Astrocyte of the spinal cord (primary cell): ENCODE measurements at places on chromosomes 5 and 9.

DNA sequence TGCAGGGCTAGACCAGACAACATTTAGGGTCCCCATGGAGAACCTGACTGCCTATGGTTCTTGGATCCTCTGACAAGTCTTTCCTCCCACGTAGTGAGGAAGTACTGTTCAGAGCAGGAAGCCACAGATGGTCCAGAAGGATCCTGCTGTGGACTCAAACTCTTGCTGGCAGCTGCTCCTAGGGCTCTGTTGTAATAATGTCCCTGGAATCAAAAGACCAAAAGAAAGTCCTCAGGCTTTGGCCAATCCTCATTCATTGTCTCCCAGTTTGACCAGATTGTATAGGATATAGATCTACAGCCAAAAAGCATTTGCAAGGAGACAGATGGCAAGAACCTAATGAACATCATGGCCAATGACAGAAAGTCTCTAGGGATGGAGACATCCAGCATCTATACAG is 53.9 kb downstream of the SEMA6A start:
- no peak for DNase-seq

DNA sequence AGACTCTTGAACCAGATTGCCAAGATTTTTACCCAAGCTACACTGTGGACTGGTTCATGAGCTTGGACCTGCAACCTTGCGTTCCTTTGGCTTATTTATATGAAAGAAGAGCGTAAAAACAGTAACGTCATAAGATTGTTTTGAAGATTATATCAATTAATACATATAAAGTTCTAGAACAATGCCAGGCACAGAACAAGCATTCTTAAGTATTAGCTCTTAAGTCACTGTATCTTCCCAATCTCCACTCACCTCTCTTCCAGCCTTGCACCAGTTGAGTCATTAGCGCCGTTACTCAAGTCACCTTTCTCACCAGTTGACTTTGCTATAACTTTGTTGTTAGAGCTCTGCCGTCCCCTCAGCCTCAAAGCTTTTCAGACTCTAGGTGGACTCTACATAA is 415.7 kb downstream of the PLK2 start:
- no peak for DNase-seq

- no peak for DNase-seq
Measured at GRCh38 chr9:98579700-98580099, 129.0 kb downstream of the GABBR2 start.

DNA sequence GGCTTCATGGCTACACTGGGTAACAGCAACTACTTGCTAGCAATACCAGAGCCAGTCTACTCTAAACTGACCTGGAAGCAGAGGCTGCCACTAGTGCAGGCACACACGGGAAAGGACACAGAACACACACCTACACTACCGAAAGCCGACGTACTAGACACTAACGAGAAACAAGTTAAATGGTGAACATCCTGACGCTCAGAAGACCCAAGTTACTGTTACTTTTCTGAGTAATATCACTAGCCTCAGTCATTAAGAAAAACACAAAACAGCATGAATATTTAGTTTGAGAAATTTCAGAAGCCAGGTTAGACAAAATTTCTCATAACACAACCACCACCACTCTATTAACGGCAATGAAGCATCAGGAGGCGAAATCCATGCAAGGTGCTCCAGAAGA is 44.5 kb downstream of the CAMSAP1 start:
- DNase-seq = no peak

DNA sequence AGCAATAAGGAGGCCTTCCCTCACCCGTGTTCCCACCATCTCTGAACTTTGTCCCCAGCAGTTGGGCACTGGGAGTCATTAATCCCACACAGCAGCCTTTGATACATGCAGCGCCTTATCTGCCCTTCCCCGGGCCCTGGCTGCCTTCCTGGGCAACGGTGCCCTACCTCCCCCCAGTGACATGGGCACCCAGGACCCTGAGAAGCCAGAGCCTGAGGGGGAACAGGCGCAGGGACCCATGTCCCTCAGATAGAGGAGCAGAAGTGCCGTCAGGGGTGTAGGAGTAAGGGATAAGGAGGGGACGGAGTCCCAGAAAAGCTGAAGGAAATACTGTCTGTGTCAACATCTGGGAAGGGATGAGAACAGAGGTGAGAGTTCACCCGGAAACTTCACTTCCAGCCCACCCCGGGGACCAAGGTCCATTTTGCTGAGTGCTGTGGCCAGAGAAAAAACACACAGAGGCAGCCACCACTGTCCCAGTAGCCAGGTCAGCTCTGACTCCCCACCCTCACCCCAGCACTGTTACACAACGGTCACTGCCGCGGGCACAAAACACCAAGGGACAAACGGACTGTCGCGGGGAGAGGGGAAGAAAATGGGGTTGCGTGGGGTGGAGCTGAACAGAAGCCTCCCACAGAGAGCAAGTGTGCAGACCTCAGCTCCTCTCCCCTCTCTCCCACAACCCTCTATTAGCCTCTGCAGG is 3.8 kb downstream of the PCDH1 start:
- DNase-seq = no peak

DNA sequence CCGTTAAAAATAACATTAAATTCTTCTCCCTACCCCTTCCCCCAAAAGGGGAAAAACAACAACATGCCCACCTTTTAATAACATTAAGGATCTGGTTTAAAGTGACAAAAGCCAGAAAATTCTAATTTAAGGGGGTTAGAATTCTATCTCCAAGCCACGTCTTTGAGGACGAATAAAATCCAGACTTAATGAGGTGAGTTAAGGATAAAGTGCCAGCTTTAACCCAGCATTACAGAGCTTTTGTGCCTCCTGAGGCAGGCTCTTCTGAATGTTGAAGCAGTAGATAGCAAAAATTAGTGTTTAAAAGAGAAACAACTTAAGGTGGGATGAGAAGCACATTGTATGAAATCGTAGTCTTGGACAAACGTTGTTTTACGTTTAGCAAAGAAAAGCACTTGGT is 329.0 kb upstream of the MPDZ start:
- DNase-seq = peak; percentile 4

GRCh38 chr5:65855766-65856315 is 70.5 kb upstream of the ERBIN start:
- no peak for DNase-seq

- peak; percentile 24 for DNase-seq
Measured at GRCh38 chr5:134070725-134071613, 43.5 kb upstream of the TCF7 start.

GRCh38 chr9:2179567-2179966 is 164.4 kb downstream of the SMARCA2 start:
- no peak for DNase-seq

- DNase-seq = no peak
Measured at GRCh38 chr9:127965953-127966352, 14.8 kb downstream of the EEIG1 start.

- DNase-seq = peak; percentile 61
Measured at GRCh38 chr9:14313378-14313940, 482 bp downstream of the NFIB start.

DNA sequence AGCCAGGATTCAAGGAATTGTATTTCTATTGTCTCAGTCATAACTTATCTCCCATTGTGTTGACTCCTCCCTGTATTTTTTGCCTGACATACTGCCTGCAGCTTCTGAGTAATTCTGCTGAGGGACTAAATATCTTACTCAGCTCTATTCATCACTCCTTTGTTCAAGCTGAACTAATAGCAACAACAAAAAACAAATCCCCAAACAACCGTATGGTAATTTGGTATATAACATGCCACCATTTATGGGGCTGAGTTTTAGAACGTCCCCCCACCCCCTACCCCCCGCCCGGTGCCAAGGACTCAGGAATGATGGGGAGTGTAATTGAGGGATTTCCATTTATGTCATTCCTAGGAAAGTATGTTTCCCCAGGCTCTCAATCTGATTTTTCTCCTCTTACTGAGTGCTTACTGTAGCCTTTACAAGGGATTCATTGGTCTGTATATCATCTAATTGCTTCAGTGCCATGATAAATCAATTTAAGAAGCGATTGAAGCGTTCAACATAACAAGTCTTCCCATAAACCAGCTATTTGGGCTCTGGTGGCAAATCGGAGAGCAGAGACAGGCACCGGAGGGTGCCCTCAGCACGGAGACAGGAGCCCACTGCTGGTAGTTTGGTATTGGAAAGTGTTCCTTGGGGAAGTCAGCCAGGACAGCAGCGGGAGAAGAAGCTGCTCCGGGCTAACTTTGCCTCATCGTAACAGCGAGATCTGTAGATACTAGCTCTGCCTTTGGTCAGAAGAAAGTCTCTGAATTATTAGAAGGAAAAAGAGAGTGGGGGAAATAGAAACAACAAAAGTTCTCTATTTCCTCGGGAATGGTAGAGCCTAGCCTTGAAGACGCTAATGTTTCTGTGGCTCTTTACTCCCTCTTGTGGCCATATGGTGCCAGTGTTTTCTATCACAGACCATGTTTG is 40.7 kb upstream of the HSD17B4 start:
- DNase-seq = peak; percentile 82

DNA sequence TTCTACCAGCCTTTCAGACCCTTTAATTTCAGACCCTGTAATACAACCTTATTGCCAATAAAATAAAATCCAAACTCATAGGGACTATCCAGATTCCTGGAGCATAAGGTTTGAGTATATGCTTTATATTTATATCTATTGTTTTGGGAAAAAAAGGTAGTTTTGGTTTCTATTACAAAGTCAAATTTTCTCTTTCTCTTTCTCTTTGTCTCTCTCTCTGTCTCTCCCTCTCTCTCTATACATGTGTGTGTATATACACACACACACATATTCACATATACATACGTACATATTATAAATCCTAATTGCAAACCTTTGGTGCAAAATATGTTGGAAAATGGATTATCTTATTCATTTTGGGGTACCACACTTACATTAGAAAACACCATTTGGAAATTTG is 39.0 kb downstream of the TMEM232 start:
- no peak for DNase-seq

DNA sequence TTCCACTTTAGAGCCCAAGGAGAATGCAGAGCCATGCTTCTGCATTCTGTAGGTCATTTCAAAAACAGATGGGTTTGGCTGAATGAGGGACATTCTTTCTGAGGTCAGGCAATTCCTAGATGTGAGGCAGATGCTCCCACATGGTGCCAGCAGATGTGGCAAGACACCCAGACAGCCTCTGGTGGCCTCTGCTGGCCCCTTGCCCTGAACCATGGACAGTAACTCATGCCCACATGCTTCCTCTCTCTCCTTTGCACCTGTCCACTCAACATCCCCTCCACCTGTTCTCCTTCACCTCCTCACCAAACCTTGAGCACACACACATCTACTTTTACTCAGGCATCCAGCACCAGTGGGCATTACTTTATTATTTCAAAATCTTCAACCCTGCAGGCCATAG is 252.3 kb downstream of the DNAH5 start:
- DNase-seq = no peak

DNA sequence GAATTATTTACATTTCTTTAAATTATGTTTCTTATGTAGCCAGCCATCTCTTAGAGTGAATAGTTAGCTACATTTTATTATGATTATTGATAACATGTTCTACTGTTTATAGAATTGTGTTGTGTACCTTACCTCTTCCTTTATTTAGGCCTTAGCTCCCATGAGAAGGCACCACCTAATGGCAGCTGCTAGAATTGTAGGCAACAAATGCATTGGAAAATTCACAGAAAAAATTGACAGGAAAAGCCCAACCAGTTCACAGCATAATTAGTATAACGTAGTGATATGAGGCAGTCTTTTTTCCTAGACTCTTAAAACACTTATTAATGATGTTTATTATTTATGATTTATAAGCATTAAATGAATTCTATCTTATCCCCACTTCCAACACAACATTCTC is 175.8 kb downstream of the WDR70 start:
- peak; percentile 8 for DNase-seq

- no peak for DNase-seq
Measured at GRCh38 chr9:85432599-85432998, 309.2 kb downstream of the AGTPBP1 start.

DNA sequence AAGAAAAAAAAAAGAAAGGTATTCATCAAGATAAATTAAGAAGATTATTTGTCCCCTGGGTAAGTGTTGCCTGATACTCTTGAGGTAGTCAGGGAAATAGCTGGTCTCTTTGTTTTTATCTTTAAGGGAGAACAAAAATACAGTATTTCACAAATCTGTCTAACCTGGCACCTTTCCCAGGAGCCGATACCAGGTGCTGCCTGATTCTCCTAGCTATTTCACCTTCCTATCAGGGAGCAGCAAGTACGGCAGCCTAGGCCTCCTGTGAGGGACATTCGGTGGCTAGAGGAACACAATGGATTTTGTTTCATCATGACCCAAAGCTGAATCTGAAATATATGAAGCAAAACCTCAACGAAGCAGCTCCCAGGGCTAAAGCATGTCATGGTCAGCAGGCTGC is 86.0 kb downstream of the TARS1 start:
- DNase-seq = no peak

DNA sequence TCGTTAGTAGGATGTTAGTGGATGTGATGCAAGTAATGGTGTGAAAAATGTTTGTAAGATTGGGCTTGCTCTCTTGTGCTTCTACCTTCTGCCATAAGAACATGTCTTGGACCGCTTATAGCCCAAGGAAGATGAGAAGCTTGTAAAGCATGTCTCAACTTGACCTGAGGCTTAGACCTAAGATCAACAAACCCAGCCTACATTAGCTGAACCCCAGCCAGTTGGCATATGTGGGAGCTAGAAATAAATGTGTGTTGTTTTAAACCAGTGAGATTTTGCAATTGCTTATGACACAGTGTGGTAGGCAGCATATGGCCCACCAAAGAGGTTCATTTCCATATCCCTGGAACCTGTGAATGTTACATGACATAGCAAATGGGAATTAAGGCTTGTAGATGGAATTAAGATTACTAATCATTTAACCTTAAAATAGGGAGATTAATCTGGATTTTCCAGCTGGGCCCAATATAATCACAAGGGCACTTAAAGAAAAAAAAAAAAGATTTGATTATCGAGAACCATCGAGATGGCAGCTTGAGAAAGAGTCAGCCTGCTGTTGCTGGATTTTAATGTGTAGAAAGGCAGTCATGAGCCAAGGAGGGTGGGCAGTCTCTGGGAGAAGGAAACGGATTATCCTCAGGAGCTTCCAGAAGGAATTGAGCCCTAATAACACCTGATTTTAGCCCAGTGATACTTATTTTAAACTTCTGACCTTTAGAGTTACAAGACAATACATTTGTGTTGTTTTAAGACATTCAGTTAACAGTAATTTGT is 27.3 kb upstream of the EDIL3 start:
- DNase-seq = no peak

DNA sequence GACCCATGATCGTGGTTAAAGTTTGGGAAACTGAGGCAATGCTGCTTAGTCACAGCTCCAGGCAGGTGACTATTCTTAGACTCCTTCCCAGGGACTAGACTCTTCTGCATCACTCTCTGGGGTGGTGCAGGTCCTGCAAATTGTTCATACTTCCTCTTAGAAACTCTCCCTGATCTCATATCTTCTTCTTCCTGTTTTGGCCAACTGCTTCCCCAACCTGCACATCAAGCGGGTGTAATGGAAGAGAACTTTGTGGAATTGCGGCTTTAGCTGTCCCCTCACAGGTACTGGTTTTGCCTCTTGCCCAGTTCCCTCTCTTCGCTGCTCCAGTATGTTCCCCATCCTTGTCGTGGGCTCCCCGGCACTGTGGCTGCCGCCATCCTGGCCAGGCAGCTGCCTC is 111.5 kb upstream of the CTSL start:
- no peak for DNase-seq

- peak; percentile 69 for DNase-seq
Measured at GRCh38 chr5:34854459-34855174, 15.7 kb downstream of the TTC23L start.

GRCh38 chr9:14479163-14479560 is 165.2 kb upstream of the NFIB start:
- no peak for DNase-seq
